ENCODE measurements at places on chromosomes 12 and 14. TPM values are rescaled to one million over a fixed set of nuclear protein-coding genes. Genes with fewer than 3 reads are reported as not detected.
A peak's percentile ranks its signal among the peaks of the same experiment; 100 is the strongest.

LRRIQ1 gene
- not detected for total RNA-seq

GPR135 gene
- 2.4 TPM for total RNA-seq

ANO2 gene
- total RNA-seq: not detected

BLOC1S1 gene
- total RNA-seq: 72.3 TPM

GRIN2B gene
- not detected for total RNA-seq

CMA1 gene
- total RNA-seq: 0.25 TPM

ARHGAP5 gene
- 32.1 TPM for total RNA-seq

NGDN gene
- total RNA-seq: 65.6 TPM

CCDC91 gene
- 13.7 TPM for total RNA-seq

CFAP251 gene
- 0.82 TPM for total RNA-seq

GRCh38 chr14:77660754-77661153 is 44.3 kb upstream of the SPTLC2 start:
- no peak overlapping the region for H3K4me3 ChIP-seq
- H3K36me3 ChIP-seq: no peaks in the 10 kb centered on the region

DNA sequence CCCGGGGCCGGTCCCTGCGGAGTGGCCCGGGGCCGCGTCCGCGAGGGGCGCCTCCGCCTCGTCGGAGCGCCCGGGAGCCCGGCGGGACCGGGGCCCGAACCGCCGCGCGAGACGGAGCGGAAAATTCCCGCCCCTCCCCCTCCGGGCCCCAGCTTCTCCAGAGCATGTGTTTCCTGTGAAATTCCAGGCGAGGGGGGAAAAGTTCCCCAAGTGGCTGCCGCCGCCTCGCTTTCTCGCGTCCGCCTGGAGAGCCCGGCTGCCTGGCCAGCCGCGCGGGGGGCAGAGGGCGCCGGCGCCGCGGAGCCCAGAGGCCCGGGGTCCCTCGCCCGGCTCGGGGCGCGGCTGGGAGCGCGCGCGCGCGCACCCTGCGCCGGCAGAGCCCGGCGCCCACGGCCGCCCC is 904 bp downstream of the CACNA1C start:
- no peak overlapping the region for H3K27ac ChIP-seq
- no peak overlapping the region for H3K4me3 ChIP-seq
- DNase-seq: no peak
- H3K36me3 ChIP-seq: no peaks in the 10 kb centered on the region
- H3K27me3 ChIP-seq: peaks cover 72% of the 10 kb centered on the region
- peaks cover 14% of the 10 kb centered on the region for H3K4me1 ChIP-seq

- peak overlapping the region; percentile 54 for H3K4me3 ChIP-seq
- H3K27ac ChIP-seq: peak overlapping the region; percentile 85
- H3K27me3 ChIP-seq: no peaks in the 10 kb centered on the region
- peaks cover 81% of the 10 kb centered on the region for H3K4me1 ChIP-seq
Measured at GRCh38 chr12:104494793-104495158, 38.0 kb downstream of the CHST11 start.

- no peaks in the 10 kb centered on the region for H3K36me3 ChIP-seq
- H3K4me3 ChIP-seq: no peak overlapping the region
- no peaks in the 10 kb centered on the region for H3K4me1 ChIP-seq
- DNase-seq: no peak
Measured at GRCh38 chr12:58602179-58602578, 318.1 kb downstream of the LRIG3 start.

- peaks cover 8% of the 10 kb centered on the region for H3K27me3 ChIP-seq
- H3K27ac ChIP-seq: no peak overlapping the region
- H3K36me3 ChIP-seq: no peaks in the 10 kb centered on the region
- H3K4me1 ChIP-seq: no peaks in the 10 kb centered on the region
- no peak overlapping the region for H3K4me3 ChIP-seq
Measured at GRCh38 chr14:103298620-103299019, 35.4 kb upstream of the EIF5 start.

- DNase-seq: no peak
- no peaks in the 10 kb centered on the region for H3K36me3 ChIP-seq
- H3K27ac ChIP-seq: no peak overlapping the region
- peaks cover 2% of the 10 kb centered on the region for H3K27me3 ChIP-seq
Measured at GRCh38 chr14:95264271-95264973, 55.3 kb downstream of the CLMN start.

DNA sequence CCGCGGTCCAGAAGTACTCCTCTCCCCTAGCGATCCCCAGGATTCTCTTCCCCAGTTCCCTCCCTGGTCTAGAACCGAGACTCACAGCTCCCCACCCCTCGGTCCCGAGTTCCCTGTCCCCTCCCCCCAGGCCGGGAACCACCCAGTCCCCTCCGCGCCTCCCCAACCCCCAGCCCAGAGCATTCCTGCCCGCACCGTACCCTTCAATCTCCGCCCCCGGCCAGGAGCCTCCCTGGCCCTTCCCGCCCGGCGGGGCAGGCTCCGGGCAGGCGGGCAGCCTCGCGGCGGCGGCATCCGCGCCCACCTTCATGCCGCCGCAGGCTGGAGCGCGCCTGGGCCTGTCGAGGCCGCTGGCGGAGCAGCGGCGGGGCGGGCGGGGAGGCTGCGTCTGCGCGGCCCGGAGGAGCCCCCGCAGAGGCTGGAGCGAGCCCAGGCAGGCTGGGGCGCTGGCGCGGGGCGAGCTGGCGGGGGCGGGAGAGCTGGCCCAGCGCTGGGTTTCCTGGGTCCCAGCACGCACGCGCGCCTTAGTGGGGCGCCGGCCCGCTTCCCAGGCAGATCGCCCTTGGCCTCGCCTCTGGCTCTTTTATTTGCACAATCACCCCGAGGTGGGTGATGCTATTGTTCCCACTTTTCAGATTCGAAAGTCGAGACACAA is 22.2 kb upstream of the GPR132 start:
- DNase-seq: no peak
- H3K27ac ChIP-seq: no peak overlapping the region
- H3K4me1 ChIP-seq: peaks cover 3% of the 10 kb centered on the region
- H3K27me3 ChIP-seq: peaks cover 13% of the 10 kb centered on the region
- H3K36me3 ChIP-seq: no peaks in the 10 kb centered on the region

GRCh38 chr12:49538510-49539403 is at the start of gene KCNH3:
KCNH3 (plus strand) TSS chr12:49539030; CDS start chr12:49539417, 387 bp downstream.
- DNase-seq: peak; percentile 81
- H3K4me3 ChIP-seq: peak within 1 kb of the TSS; percentile 60
- H3K27ac ChIP-seq: no peak within 1 kb of the TSS
- H3K36me3 ChIP-seq: no peaks in the 10 kb centered on the region
- H3K27me3 ChIP-seq: peaks cover 54% of the 10 kb centered on the region
- H3K4me1 ChIP-seq: peaks cover 4% of the 10 kb centered on the region

GRCh38 chr12:107277855-107278254 is 184.5 kb upstream of the CRY1 start:
- no peaks in the 10 kb centered on the region for H3K36me3 ChIP-seq
- no peak overlapping the region for H3K4me3 ChIP-seq
- no peak overlapping the region for H3K27ac ChIP-seq

- DNase-seq: no peak
- no peak overlapping the region for H3K27ac ChIP-seq
- H3K4me1 ChIP-seq: no peaks in the 10 kb centered on the region
- peaks cover 11% of the 10 kb centered on the region for H3K27me3 ChIP-seq
- H3K36me3 ChIP-seq: no peaks in the 10 kb centered on the region
Measured at GRCh38 chr14:69844171-69844570, 35.0 kb upstream of the SMOC1 start.

GRCh38 chr12:118649765-118650585 is 273.6 kb downstream of the SUDS3 start:
- no peaks in the 10 kb centered on the region for H3K36me3 ChIP-seq
- no peaks in the 10 kb centered on the region for H3K4me1 ChIP-seq
- no peak for DNase-seq
- no peak overlapping the region for H3K27ac ChIP-seq
- no peak overlapping the region for H3K4me3 ChIP-seq
- no peaks in the 10 kb centered on the region for H3K27me3 ChIP-seq

GRCh38 chr12:1842183-1842904 is 22.0 kb downstream of the LRTM2 start:
- no peak overlapping the region for H3K27ac ChIP-seq
- no peaks in the 10 kb centered on the region for H3K4me1 ChIP-seq
- no peaks in the 10 kb centered on the region for H3K36me3 ChIP-seq
- H3K27me3 ChIP-seq: no peaks in the 10 kb centered on the region
- no peak for DNase-seq

DNA sequence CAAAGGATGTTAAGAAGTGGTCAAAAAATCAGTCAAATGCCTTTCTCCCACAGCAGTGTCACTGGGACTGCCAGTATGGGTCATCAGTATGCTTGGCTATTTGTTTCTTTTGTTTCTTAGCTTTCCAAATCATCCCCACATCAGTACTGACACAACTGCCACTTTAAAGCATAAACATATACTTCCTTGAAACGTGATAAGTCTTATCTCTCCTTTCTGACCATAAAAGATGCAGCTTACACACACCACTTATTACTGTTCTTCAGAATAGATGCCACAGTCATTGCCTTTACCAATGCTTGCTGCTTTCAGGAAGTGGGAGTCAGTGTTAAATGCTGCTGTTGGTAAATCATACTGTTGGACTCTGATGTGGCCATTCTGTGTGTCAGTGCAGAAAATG is 18.6 kb upstream of the GARIN2 start:
- H3K36me3 ChIP-seq: peaks cover 39% of the 10 kb centered on the region
- no peak for DNase-seq
- peaks cover 19% of the 10 kb centered on the region for H3K4me1 ChIP-seq
- peak overlapping the region; percentile 58 for H3K27ac ChIP-seq
- no peak overlapping the region for H3K4me3 ChIP-seq

- no peaks in the 10 kb centered on the region for H3K36me3 ChIP-seq
- no peak overlapping the region for H3K4me3 ChIP-seq
- H3K4me1 ChIP-seq: no peaks in the 10 kb centered on the region
- no peak for DNase-seq
- peaks cover 21% of the 10 kb centered on the region for H3K27me3 ChIP-seq
Measured at GRCh38 chr12:107125833-107126232, 32.5 kb upstream of the CRY1 start.

- DNase-seq: no peak
- H3K27ac ChIP-seq: no peak overlapping the region
- no peak overlapping the region for H3K4me3 ChIP-seq
- H3K4me1 ChIP-seq: peaks cover 5% of the 10 kb centered on the region
- no peaks in the 10 kb centered on the region for H3K36me3 ChIP-seq
Measured at GRCh38 chr14:68172216-68172615, 352.6 kb downstream of the RAD51B start.

GRCh38 chr14:44928793-44929192 is 33.0 kb downstream of the KLHL28 start:
- no peaks in the 10 kb centered on the region for H3K27me3 ChIP-seq
- no peak for DNase-seq
- no peak overlapping the region for H3K27ac ChIP-seq

GRCh38 chr12:92124689-92125029 is 21.0 kb downstream of the BTG1 start:
- H3K4me3 ChIP-seq: no peak overlapping the region
- peaks cover 45% of the 10 kb centered on the region for H3K4me1 ChIP-seq
- H3K36me3 ChIP-seq: peaks cover 69% of the 10 kb centered on the region

DNA sequence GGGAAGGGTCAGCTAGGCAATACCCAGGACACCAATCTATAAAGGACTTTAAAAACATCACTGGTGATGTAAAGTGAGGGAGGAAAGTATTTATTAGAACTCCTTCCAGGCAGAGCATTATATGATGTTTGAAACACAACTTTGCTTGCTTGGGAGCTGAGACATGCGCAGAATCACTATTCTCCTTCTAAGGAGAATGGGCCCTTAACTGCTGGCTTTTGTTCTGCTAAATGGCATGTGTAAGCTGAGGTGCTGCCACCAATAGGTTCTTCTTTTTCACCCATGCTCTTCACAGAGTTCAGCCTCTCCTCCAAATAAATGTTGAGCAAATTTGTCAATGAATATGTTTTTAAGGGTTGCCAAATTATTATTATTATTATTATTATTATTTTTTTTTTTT is 3.9 kb downstream of the STAC3 start:
- peaks cover 20% of the 10 kb centered on the region for H3K4me1 ChIP-seq
- no peak for DNase-seq
- peaks cover 4% of the 10 kb centered on the region for H3K36me3 ChIP-seq
- H3K4me3 ChIP-seq: no peak overlapping the region

DNA sequence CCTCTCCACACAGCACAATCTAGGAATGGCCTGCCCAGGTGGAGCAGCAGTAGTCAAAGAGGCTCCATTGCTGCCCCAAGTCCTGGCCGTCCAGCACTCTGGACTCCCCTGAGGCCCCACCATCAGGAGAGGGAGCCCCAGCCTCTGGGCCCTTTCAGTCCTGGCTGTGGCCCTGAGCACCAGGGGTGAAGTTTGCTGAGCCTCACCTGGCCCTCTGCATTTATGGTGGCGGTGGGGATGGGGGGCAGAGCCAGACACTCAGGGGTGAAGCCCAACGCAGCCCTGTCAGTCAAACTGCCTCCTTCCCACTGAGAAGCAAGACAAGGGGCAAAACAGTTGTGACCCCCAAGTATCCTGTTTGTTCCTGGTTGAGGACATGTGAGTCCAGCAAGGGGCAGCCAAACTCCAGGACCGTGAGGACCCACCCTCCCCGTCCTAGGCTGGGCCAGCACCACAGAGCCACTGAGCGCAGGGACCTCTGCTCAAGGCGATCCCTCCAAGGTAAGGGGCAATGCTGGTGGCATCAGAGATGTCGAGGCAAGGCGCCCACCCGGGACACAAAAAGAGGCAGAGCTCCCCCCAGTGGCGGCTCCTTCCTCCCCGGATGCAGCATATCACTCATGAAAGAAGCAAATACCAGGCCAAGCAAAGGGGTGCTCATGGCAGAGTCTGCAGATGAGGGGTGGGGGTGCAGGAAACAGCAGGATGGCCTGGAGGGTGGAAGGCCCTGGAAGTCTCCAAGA is 4.8 kb upstream of the AMN start:
- no peaks in the 10 kb centered on the region for H3K36me3 ChIP-seq
- no peaks in the 10 kb centered on the region for H3K27me3 ChIP-seq
- H3K4me3 ChIP-seq: no peak overlapping the region
- H3K27ac ChIP-seq: no peak overlapping the region
- no peaks in the 10 kb centered on the region for H3K4me1 ChIP-seq
- peak; percentile 28 for DNase-seq

- DNase-seq: no peak
- H3K4me1 ChIP-seq: no peaks in the 10 kb centered on the region
- no peak overlapping the region for H3K4me3 ChIP-seq
- H3K36me3 ChIP-seq: no peaks in the 10 kb centered on the region
Measured at GRCh38 chr14:104536942-104537612, 42.5 kb upstream of the C14orf180 start.

GRCh38 chr12:50442178-50442908 is 41.7 kb downstream of the LARP4 start:
- peak overlapping the region; percentile 58 for H3K27ac ChIP-seq
- H3K4me1 ChIP-seq: peaks cover 17% of the 10 kb centered on the region
- no peaks in the 10 kb centered on the region for H3K27me3 ChIP-seq
- no peak overlapping the region for H3K4me3 ChIP-seq

GRCh38 chr12:55824726-55825125 is 4.7 kb downstream of the DNAJC14 start:
- H3K27me3 ChIP-seq: no peaks in the 10 kb centered on the region
- H3K4me1 ChIP-seq: peaks cover 32% of the 10 kb centered on the region
- peak overlapping the region; percentile 60 for H3K27ac ChIP-seq
- peak overlapping the region; percentile 1 for H3K4me3 ChIP-seq
- no peak for DNase-seq

Data from activated T-helper 2 cell treated with anti-CD3 and anti-CD28 coated beads, Interferon-gamma antibody, Interleukin-2, Interleukin-4, amounts not matched to agents 10 μg/mL and 5 μg/mL and 100 μg/mL, durations not matched to agents 14 hours and 24 hours and 36 hours (primary cell).